ENCODE measurements at places on chromosomes 5 and 9.

DNA sequence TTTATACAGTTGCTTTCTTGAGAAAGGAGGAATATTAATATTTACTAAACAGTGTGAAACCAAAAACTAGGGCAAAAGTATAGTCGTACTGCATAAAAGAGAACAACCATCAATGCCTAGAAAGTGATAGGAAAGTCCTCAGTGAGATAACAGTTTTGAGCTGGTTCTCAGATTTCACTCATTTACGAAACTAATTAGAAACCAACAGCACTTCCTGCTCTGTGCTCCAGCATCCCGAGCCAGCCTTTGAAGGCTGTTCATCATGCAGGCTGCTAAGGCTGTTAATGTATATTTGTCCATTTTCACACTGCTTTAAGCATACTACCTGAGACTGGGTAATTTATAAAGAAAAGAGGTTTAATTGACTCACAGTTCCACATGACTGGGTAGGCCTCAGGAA lies 2039.9 kb downstream of the EFNA5 start:
- DNase-seq: no peak

- DNase-seq: no peak
Observed at GRCh38 chr9:129262261-129262660, 84.2 kb upstream of the IER5L start.

- no peak for DNase-seq
Observed at GRCh38 chr5:170365831-170366230, 23.3 kb downstream of the KCNMB1 start.

GRCh38 chr9:137083394-137084004 lies 3.3 kb upstream of the MAN1B1 start:
- DNase-seq: peak; percentile 88

DNA sequence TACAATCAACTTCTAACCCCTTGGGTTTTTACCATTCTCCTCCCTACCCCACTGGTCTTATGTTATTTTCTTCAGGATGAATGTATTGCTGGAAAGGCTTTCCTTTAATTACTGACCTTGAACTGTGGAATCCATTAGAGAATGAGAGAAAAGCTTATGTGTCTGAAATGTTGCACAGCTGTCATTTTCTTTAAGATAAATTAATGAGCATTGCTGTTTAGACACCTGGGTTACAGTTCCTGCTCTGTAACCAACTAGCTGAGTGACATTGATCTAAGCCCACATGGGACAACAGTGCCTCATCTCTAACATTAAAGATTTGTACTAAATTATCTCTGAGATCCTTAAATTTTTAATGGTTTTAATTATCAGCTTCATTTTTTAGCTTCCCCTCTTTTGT lies 507.0 kb downstream of the TAF11L14 start:
- no peak for DNase-seq

GRCh38 chr5:32794086-32794485 lies 83.0 kb downstream of the NPR3 start:
- no peak for DNase-seq

- no peak for DNase-seq
Observed at GRCh38 chr5:171882118-171882517, 96.5 kb downstream of the SMIM23 start.

DNA sequence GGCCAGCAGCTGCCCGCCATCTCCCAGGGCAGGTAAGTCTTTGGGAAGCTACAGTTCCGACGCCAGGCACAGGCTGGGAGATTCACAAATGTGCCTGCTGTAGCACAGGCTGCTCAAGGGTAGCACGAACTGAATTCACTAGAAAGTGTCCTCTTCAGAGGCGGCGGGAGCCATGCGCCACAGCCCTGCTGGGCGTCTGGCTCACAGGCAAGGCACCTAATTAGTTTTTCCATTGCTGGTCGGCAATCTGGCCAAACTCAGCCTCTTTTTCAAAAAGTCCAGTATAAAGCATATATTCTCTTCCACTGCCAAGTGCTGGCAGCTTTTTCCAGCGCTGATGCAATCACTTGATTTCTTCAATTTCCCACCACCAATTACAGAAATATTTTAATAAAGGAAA lies 128.9 kb upstream of the RAPGEF1 start:
- DNase-seq: no peak

GRCh38 chr5:73940026-73940425 lies 314.0 kb downstream of the ARHGEF28 start:
- DNase-seq: no peak

DNA sequence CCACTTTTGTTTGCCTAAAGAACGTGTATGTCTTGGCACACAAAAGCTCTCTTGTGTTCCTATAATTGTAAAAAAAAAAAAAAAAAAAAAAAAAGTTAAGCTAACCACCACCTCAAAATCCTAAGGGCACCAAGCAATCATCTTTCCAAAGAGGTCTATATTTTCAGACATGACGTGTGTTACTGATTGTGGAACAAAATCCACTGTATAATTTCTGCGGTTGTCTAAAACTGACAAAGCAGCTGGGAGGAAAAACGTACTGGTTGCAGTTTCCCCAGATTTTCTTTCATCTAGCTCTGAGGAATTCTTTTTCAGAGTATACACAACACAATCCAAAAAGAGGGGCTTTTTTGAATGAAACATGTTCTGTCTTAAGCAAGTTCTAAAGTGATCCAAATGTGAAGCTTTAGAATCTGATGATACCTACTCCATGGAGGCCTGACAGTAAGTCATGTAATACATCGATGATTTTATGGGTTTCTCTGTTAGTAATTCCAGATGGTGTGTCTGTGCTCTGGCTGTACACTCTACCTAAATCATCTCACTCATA lies 375.6 kb upstream of the NUDT12 start:
- peak; percentile 48 for DNase-seq

GRCh38 chr5:144203750-144204596 lies 33.3 kb downstream of the KCTD16 start:
- DNase-seq: peak; percentile 42

DNA sequence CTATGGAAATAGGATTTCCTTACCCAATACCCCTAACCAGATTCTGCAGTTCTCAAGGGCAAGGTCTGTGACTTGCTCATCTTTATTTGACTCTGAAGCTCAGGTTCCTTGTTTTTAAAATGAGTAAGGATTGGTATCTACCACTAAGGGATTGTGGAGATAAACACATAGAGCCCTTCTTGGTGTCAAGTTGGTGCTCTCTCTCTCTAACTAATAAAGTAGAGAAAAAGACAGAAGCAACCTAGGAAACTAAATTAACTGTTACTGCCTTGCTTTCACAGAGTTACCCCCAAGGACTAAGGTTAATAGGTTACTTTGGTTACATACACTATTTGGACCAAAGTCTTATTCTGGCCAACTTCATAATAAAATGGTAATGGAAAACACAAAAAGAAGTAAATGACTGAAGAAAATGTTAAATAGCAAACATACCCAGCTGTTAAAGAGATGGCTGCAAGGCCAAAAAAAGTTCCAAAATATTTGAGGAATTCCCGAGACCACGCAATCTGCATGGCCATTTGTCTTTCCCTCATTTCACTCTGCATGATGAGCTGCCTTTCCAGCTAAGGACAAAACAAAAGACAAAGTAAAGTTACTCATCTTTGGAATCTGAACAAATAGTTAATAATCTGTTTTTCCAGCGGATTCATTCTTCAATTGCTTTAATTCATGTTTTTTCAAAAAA lies 21.8 kb upstream of the RLN1 start:
- no peak for DNase-seq

DNA sequence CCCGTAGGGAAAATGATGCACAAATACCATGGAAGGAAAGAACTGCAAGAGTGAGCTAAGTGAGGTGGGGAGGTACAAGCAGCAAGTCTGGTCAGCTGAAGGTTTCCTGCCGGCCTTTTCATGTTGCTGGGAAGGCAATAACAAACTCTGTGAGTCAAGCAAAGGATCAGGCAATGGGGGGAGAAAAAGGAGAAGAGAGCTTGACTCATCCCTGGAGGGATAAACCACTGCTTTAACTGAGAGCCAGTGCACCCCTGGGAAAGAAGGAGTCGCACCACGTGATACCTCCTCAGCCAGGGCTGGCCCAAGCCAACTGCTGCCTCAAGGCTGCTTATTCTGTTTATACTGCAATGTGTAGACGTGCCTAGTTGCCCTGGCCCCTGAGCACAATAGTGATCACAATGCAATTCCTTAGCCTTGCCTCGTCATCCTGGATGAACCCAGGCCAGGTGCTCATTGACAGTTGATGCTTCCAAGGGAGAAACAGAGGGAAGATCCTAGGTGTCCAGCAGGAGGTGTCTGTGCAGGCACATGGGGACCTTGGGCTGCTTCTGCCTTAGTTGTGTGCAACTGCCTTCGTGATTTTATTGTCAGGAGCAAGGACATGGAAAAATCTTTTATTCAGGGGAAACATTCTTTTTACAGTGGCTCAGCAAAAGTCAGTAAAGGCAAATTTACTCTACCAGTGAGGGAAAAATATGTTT lies 203.0 kb upstream of the TUT7 start:
- peak; percentile 82 for DNase-seq

DNA sequence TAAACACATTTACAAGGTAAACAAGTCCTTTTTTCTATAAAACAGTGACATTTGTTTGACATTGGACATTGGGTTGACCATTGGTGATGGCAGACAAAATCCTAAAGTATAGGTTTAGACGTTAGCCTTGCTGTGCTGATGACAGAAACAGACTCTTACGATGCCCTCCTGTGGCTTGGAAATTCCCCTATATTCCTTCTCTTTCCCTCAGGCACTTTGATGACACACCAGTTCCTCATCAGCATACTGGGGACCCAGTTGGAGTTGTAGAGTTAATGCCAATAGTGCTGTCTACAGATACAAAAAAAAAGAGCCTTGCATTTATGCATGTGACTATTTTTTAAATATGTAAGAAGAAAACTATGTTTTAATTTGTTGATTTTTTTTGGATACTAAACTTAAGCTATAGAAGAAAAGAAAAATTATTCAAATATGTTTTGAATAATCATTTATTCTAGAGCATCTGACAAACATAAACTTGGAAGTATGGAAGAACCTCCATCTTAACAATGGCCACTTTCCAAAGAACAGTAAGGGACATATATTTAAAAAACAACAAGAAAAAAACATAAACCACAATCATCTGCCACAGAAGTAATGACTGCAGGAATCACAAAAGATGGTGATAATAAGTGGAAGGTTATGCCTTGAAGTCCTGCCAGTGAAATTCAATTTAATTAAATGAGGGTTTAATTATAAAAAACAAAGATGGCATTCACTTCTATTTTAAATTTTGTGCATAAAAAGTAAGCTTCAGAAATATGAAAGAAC lies 75.6 kb upstream of the SNCAIP start:
- no peak for DNase-seq

GRCh38 chr5:137179203-137179602 lies 319.9 kb downstream of the SPOCK1 start:
- DNase-seq: no peak
